ENCODE measurements at places on chromosomes 11 and 22.

DNA sequence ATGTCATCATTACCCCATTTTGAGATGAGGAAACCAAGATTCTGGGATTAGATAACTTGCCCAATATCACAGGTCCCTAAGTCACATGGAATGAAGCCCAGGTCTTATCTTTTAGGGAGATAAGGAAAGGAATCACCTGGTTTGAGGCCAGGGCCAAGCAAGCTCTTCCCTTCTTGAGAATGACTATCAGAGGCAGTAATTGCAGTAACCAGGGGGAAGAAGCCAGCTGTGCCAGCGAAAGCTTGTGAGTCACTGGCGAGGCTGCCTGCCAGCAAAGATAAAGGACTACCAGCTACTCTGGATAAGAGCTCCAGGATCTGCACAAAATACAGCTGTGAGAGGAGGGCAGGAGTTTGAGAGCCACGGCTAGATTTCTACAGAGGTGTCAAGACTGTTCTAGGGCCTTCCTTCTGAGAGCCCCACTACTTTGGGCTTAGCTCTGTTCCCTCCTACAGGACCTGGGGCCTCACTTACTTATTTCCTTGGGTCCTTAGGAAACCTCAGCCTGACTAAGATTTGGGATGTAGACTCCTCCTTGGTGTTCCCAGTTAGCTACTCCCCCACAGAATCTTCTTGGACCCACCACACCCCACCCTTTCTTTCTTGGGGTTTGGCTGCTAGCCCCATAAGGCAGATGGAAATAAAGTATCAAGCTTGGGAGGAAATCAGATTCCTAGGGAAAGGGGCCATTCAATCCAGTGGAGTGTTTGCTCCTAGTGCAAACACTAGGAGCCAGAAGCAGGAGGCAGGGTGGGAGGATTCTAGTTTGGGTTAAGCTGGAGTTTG, 9.7 kb upstream of the CCKBR start:
- DNase-seq: no peak

GRCh38 chr11:120894202-120894985, 129.5 kb upstream of the TBCEL start:
- DNase-seq: no peak

DNA sequence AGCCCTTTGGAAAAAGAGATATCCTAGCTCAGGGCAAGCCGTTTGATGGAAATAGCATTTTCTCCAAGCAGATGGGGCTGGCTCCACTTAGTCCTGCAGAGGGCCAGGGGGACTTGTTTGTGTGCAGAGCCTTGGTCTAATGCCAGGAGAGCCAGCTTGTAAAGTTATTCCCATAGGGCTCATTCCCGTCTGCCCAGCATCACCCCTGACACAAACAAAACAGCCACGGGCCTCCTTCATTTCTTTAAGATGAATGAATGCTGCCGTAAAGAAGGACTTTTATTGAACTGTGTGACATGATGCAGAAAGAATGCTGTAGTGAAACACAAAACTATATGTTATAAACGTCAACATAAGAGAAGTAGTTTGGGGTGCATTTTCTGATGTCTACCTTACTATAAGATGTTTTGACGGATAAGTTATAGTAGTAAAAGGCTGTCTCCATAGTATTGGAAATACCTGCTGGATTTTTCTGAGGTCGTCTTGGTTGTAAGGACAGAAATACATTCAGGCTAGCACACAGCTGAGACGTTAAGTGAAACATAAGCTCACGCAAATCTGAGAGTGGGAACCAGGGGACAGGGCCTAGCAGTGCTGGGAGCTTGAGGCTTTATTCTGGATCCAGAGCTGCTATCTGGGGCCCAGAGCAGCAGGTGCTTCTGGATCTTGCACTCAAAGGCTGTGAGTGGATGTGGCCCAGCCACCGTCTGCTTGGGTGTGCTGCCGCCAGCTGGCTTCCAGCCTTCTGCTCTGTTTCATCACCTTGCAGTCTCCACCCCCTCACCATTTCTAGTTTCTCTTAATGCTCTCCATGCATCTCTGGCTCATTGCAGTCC, 53.3 kb downstream of the NCAM1 start:
- DNase-seq: no peak

DNA sequence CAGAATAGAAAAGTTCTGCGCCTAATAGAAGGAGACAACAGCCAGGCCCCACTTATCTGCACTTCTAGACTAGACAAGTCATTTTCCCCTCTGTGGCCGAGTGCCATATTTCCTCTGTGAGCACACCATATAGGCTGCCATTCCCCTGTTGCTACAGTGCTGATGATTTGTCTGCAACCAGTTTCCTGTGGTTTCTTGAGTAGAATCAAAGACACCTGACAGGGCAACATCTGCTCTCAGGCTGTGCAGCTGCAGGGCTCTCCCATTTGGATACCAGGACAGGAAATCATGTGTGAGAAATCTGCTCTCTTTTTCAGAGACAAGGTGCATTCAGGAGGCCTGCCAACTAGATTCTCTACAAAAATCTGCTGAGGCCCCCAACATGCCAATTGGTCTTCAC, 879.3 kb downstream of the DLG2 start:
- DNase-seq: no peak
